ENCODE measurements at places on chromosomes 1 and 21.

- DNase-seq: no peak
Measured at GRCh38 chr1:44616284-44616990, 57.8 kb downstream of the TMEM53 start.

- DNase-seq: no peak
Measured at GRCh38 chr1:245512980-245513578, 358.3 kb downstream of the KIF26B start.

DNA sequence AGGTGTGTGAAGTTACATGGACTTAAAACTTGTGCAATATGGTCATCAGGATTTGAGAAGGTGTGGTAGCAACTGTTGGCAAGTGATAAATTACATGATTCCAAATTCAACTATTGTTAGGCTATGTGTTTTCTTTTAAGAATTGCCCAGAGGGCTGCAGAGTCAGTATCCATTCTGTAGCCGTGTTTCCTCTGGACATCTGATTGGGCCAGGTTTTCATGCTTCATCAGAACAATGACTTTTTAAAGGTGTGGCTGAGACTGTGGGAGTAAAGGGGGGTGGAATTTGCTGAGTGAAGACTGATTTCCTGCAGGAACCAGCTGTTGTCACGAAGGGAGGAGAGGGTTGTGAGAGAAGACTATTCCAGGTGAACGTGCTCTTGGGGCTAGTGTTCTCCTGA lies 1.7 kb upstream of the HRNR start:
- no peak for DNase-seq

DNA sequence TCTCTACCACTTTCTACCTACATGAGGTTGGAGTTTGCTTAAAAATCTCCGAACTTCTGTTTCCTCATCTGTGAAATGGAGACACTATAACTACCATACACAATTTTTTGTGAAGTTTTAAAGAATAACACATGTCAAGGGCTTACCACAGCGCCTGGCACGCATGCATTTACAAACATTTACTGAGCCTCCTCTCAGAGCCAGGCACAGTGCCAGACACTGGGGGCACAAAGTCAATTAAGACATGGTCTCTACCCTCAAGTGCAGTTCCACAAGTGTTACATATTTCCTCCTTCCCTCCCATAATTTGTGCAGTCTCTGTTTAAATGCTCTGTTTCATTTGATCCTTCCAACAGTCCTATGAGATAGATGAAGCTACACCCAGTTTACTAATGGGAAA lies 356.4 kb upstream of the ESRRG start:
- no peak for DNase-seq

- no peak for DNase-seq
Measured at GRCh38 chr21:45747802-45748445, 104.4 kb downstream of the PCBP3 start.

All from activated T-helper 1 cell treated with anti-CD3 and anti-CD28 coated beads, Interleukin-2, amount 50 U/mL, for 16 hours (primary cell).